CD4-positive, CD25-positive, alpha-beta regulatory T cell (primary cell): ENCODE measurements at places on chromosomes 12 and 14.

GRCh38 chr14:104115691-104116287 lies 22.6 kb upstream of the KIF26A start:
- no peaks in the 10 kb centered on the region for H3K27me3 ChIP-seq
- H3K36me3 ChIP-seq = no peaks in the 10 kb centered on the region
- H3K4me1 ChIP-seq = peaks cover 7% of the 10 kb centered on the region
- H3K27ac ChIP-seq = no peak overlapping the region
- no peak for DNase-seq

- H3K27ac ChIP-seq = no peak overlapping the region
- no peaks in the 10 kb centered on the region for H3K4me1 ChIP-seq
- H3K36me3 ChIP-seq = no peaks in the 10 kb centered on the region
- H3K4me3 ChIP-seq = no peak overlapping the region
These were observed 57.3 kb downstream of the KITLG start for GRCh38 chr12:88522961-88523360.

- no peaks in the 10 kb centered on the region for H3K36me3 ChIP-seq
- H3K4me3 ChIP-seq = no peak overlapping the region
- no peak overlapping the region for H3K27ac ChIP-seq
- no peaks in the 10 kb centered on the region for H3K4me1 ChIP-seq
These were observed 2.5 kb downstream of the ANG start for GRCh38 chr14:20690848-20691640.

DNA sequence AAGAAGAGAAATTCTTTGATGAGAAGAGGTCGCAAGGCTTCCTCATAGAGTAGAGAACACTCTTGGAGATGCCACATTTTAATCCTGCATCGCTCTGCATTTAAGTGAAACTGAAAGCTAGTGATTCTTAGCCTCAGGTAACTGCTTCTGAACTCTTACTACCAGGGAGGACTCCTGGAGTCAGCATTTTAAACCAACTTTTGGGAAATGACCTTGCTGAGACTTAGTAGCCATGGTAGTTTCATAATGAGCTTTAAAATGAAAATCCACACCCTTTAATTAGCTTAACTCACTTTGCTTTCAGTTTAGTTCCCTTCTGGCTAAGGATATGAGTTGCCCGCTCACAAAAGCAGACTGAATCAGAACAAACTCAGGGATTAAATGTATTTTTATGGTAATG lies 80.3 kb downstream of the SYNE2 start:
- peak; percentile 61 for DNase-seq
- H3K36me3 ChIP-seq = peaks cover 15% of the 10 kb centered on the region
- no peaks in the 10 kb centered on the region for H3K27me3 ChIP-seq
- H3K4me1 ChIP-seq = peaks cover 20% of the 10 kb centered on the region

- H3K4me1 ChIP-seq = no peaks in the 10 kb centered on the region
- no peaks in the 10 kb centered on the region for H3K27me3 ChIP-seq
- H3K36me3 ChIP-seq = no peaks in the 10 kb centered on the region
- DNase-seq = no peak
- no peak overlapping the region for H3K27ac ChIP-seq
These were observed 272.8 kb downstream of the PDZRN4 start for GRCh38 chr12:41460906-41461305.

DNA sequence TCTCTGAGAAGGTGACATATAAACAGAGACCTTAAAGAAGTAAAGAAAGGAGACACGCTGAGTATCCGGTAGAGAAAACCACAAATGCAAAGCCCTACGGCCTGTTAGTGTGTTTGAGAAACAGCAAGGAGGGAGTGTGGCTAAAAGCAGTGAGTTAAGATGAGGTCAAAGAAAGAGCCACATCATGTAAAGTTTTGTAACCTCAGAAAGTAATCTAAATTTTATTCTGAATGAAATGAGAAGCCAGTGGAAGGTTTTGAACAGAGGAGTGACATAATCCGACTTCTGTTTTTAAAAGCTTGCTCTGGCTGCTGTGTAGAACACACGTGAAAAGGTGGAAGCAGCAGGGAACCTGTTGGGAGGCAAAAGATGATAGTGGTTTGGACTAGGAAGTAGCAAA lies 32.6 kb downstream of the PPP2R5E start:
- peak overlapping the region; percentile 45 for H3K27ac ChIP-seq
- H3K36me3 ChIP-seq = peaks cover 2% of the 10 kb centered on the region
- H3K4me1 ChIP-seq = peaks cover 53% of the 10 kb centered on the region
- DNase-seq = no peak
- H3K4me3 ChIP-seq = peak overlapping the region; percentile 53

- no peak overlapping the region for H3K27ac ChIP-seq
- H3K4me3 ChIP-seq = no peak overlapping the region
- DNase-seq = no peak
- H3K27me3 ChIP-seq = no peaks in the 10 kb centered on the region
- H3K36me3 ChIP-seq = no peaks in the 10 kb centered on the region
These were observed 768.1 kb upstream of the TBX3 start for GRCh38 chr12:115451780-115452736.

- no peak overlapping the region for H3K27ac ChIP-seq
- H3K36me3 ChIP-seq = no peaks in the 10 kb centered on the region
- no peak for DNase-seq
- H3K27me3 ChIP-seq = peaks cover 6% of the 10 kb centered on the region
- H3K4me3 ChIP-seq = no peak overlapping the region
These were observed 139.7 kb downstream of the PRIMA1 start for GRCh38 chr14:93648440-93649168.

DNA sequence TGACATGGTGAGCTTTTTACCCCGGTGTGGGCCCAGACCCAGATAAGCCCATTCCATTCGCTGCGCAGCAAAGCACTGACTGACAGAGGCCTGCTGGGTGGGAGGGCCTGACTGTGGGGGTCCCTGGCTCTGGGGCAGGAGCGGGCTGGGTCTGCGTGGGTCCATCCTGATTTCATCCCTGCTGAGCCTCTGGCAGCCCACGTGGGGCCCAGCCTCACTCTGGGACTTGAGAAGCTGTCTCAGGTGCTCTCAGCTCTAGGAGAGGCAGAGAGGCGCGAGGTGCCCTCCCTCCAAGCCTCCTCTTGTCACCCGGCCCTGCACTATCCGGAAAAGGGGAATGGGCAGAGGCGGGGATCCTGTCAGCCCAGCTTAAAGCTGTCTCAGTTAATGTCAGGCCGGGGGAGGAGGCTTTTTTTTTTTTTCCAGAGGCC lies 927 bp downstream of the ABCB9 start:
- H3K27ac ChIP-seq = no peak overlapping the region
- H3K27me3 ChIP-seq = no peaks in the 10 kb centered on the region
- peaks cover 20% of the 10 kb centered on the region for H3K4me1 ChIP-seq

- H3K27me3 ChIP-seq = no peaks in the 10 kb centered on the region
- H3K4me1 ChIP-seq = no peaks in the 10 kb centered on the region
- no peak overlapping the region for H3K27ac ChIP-seq
- DNase-seq = no peak
- no peak overlapping the region for H3K4me3 ChIP-seq
These were observed 6.2 kb downstream of the DNAL1 start for GRCh38 chr14:73651005-73651404.

DNA sequence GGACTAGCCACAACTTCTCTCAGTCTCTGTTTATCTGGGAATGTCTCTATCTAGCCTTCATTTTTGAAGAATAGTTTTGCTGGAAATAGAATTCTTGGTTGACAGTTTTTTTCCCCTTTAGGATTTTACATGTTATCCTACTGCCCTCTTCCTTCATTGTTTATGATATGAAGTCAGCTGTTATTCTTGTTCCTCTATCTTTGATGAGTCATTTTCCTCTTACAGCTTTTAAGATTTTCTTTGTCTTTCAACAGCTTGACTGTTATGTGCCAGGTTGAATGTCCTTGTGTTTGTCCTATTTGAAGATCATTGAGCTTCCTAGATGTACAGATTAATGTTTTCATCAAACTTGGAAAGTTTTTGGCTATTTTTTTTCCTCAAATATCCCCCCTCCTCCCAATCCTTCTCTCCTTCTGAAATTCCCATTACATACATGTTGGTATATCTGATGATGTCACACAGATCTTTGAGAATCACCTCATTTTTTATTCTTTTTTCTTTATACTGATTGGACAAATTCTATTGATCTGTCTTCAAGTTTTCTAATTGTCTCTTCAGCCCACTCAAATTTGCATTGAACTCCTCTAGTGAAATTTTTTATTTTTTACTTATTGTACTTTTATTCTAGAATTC lies 4.5 kb upstream of the GOLGA5 start:
- no peak overlapping the region for H3K4me3 ChIP-seq
- DNase-seq = no peak
- no peaks in the 10 kb centered on the region for H3K36me3 ChIP-seq
- peaks cover under 1% of the 10 kb centered on the region for H3K4me1 ChIP-seq

- no peaks in the 10 kb centered on the region for H3K27me3 ChIP-seq
- DNase-seq = no peak
- no peak overlapping the region for H3K4me3 ChIP-seq
- H3K27ac ChIP-seq = no peak overlapping the region
- H3K36me3 ChIP-seq = peaks cover 18% of the 10 kb centered on the region
These were observed 118.5 kb downstream of the RFLNA start for GRCh38 chr12:124413401-124413800.

- H3K27me3 ChIP-seq = no peaks in the 10 kb centered on the region
- DNase-seq = peak; percentile 36
- H3K4me3 ChIP-seq = peak overlapping the region; percentile 91
These were observed 1.7 kb downstream of the HECTD1 start for GRCh38 chr14:31205681-31206535.

DNA sequence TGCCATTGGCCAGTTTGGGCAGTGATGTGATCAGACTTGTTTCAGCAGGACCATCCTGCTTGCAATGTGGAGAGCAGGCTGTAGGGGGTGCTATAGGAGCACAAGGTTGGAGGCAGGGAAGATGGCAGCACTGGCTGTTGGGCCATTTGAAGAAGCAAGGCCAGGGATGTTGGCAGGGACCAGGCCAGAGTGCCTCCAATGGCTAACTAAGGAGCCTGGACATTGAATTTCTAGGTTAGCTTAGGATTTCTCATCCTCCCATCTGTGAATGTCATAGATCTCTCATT lies 23.5 kb downstream of the FGF23 start:
- no peak overlapping the region for H3K27ac ChIP-seq
- no peak overlapping the region for H3K4me3 ChIP-seq
- H3K27me3 ChIP-seq = no peaks in the 10 kb centered on the region
- no peaks in the 10 kb centered on the region for H3K4me1 ChIP-seq
- DNase-seq = peak; percentile 62

DNA sequence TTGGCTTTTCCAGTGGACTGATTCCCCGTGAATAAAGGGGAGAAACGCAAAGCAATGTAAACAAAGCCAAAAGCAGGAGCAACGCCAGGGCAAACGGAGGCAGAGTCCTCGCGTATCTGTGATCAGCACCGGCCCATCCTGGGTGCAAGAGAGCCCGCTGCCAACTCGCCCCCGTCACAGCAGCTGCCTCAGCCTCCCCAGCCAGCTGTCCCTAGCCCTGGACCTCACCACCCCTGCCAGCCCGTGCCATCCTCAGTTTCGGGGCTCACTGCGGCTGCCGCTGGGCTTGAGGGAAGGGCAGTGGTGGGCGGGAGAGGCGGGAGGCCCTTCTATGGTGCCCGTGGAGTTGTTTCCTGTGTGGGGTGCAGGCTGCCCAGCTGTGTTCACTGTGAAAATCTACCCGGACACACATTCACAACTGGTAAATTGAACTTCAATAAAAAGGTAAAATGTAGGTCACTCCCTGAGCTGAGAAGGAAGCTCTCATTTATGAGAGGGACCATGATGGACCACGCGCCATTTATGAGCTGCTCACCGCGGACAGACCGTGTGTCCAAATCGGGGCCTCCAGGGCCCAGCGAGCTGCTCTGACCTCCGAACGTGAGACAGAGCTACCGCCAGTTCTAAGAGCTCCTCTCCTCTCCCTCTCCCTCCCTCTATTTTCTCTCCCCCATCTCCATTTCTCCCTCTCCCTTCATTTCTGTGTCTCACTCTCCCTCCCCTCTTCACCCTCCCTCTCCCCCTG lies 330.5 kb upstream of the SFSWAP start:
- no peak for DNase-seq
- no peak overlapping the region for H3K4me3 ChIP-seq
- no peaks in the 10 kb centered on the region for H3K27me3 ChIP-seq
- H3K27ac ChIP-seq = no peak overlapping the region
- no peaks in the 10 kb centered on the region for H3K4me1 ChIP-seq
